GM12878 (cell line): ENCODE measurements at places on chromosomes 6 and 20.

- no peak for DNase-seq
Observed at GRCh38 chr6:44004625-44005506, 122.4 kb downstream of the MRPL14 start.

GRCh38 chr20:54056762-54057639 lies 13.4 kb downstream of the BCAS1 start:
- no peak for DNase-seq

- no peak for DNase-seq
Observed at GRCh38 chr6:163132050-163132750, 282.3 kb upstream of the QKI start.

- no peak for DNase-seq
Observed at GRCh38 chr20:45962031-45962755, 9.8 kb downstream of the ZNF335 start.

GRCh38 chr20:62889411-62889810 lies 27.8 kb upstream of the TCFL5 start:
- no peak for DNase-seq

DNA sequence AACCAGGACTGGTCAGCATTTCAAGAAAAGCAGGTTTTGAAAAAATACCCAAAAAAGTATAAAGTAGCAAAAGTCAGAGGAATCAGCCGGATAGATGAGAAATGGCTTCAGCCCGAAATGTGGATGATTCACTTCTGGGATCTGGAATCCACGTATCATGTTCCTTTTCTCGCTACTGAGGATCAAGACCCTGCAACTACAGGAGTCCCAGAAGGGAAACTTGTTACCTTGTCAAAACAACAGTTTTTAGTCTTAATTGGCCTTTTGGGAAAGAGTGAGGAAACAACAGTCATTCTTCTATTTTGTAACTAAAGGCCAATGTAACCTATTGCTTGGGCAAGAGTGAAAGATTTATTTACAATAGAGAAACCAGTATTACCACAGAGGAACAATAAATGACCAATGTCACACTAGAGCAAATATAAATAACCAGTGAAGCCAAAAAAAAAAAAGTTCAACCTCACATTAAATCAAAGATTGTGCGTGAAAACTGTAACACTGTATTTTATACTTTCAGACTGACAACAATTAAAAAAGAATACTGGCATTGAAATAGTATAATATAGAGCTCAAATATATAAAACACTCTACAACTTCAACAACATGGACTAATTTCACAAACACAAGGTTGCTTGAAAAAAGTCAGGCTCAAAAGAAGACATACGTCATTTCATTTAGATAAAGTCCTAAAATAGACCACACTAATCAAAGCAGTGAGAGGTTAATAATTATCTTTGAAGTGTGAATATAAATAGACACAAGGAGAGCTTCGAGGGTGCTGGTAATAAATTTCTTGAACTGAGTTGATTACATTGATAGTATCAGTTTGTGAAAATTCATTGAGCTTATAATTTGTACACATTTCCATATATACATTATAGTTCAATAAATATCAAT lies 116.2 kb downstream of the GFRAL start:
- no peak for DNase-seq

DNA sequence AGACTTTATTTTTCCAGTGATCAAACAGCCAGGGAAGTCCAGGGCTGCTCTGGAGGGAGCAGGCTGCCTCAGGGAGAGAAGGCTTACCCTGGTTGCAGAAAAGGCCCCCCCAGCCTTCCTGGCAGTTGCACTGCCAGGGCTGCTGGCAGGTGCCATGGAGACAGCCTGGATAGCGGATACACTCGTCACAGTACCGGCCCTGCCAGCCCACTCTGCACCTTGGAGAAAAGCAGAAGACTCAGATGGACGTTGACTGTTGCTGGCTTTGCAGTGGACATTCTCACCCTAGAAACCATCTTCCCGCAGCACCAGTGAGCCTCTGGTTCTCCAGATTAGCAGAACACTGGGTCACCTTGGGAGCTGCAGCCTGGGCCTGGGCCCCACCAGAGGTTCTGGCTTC lies 5.4 kb downstream of the DLL1 start:
- no peak for DNase-seq

- DNase-seq, result no peak
Observed at GRCh38 chr6:27644528-27644927, 171.6 kb upstream of the ZNF184 start.

- no peak for DNase-seq
Observed at GRCh38 chr6:160279850-160280249, 21.2 kb upstream of the SLC22A2 start.

GRCh38 chr20:32682508-32682987 lies 8.8 kb upstream of the C20orf203 start:
- DNase-seq, result no peak

- no peak for DNase-seq
Observed at GRCh38 chr6:170146640-170147039, 144.2 kb downstream of the DLL1 start.

GRCh38 chr20:37229357-37229756 lies 32.3 kb downstream of the GHRH start:
- DNase-seq, result no peak

- no peak for DNase-seq
Observed at GRCh38 chr6:7976485-7977056, 66.0 kb upstream of the TXNDC5 start.

- no peak for DNase-seq
Observed at GRCh38 chr20:47927385-47927851, 142.1 kb upstream of the SULF2 start.

- DNase-seq, result no peak
Observed at GRCh38 chr6:136012198-136012887, 160.8 kb downstream of the PDE7B start.

GRCh38 chr20:13990465-13990864 lies at the start of gene SEL1L2:
Gene SEL1L2 (minus strand): TSS chr20:13990614. CDS start chr20:13990534, 80 bp downstream.
- DNase-seq, result no peak

- no peak for DNase-seq
Observed at GRCh38 chr6:87697581-87698546, 4.2 kb downstream of the AKIRIN2 start.
